Ascending aorta (tissue), 2 donors: ENCODE measurements at places on chromosomes 6 and 20.

DNA sequence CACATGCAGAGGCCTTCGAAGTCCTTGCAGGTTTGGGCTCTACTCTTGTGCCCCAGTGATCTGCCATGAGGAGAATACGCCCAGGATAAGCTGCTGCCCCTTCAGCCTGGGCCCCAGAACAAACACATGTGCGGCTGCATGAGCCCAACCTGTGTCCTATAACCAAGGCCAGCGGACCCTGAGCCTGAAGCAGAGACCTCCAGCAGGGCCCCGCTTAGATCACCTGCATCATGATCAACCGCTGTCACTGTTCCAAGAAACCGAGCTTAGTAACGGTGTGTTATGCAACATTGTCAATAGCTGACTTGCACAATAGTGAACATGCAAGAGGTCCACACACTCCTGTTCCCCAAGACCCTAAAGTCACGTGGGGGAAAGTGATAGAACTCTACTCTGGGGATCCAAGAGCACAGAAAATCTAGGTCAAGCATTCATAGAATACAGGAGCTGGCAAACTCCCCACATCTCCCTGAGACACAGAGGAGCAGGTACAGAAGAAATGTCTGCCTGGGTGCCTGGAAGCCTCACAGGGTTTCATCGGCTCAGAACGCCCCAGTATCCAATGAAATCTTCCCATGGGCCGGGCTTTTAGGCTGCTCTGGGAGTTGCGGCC is 136.2 kb downstream of the BMP7 start:
- H3K27ac ChIP-seq: no peak overlapping the region
- H3K27me3 ChIP-seq: no peaks in the 10 kb centered on the region
- H3K4me1 ChIP-seq: no peaks in the 10 kb centered on the region
- no peak overlapping the region for H3K4me3 ChIP-seq

- no peaks in the 10 kb centered on the region for H3K27me3 ChIP-seq
- peak overlapping the region; percentile 2 for H3K4me3 ChIP-seq
- H3K36me3 ChIP-seq: no peaks in the 10 kb centered on the region
- DNase-seq: no peak
- no peaks in the 10 kb centered on the region for H3K4me1 ChIP-seq
- H3K27ac ChIP-seq: no peak overlapping the region
Observed at GRCh38 chr6:147983581-147984366, 358.9 kb upstream of the SASH1 start.

GRCh38 chr6:146542881-146543210 is 787 bp upstream of the RAB32 start:
- peak overlapping the region; percentile 99 for H3K27ac ChIP-seq
- no peaks in the 10 kb centered on the region for H3K27me3 ChIP-seq
- no peaks in the 10 kb centered on the region for H3K36me3 ChIP-seq

- no peaks in the 10 kb centered on the region for H3K36me3 ChIP-seq
- H3K4me1 ChIP-seq: no peaks in the 10 kb centered on the region
- H3K4me3 ChIP-seq: no peak overlapping the region
- no peaks in the 10 kb centered on the region for H3K27me3 ChIP-seq
- H3K27ac ChIP-seq: no peak overlapping the region
Observed at GRCh38 chr6:137964876-137965275, 97.8 kb downstream of the TNFAIP3 start.

- no peaks in the 10 kb centered on the region for H3K27me3 ChIP-seq
- H3K27ac ChIP-seq: no peak overlapping the region
- H3K36me3 ChIP-seq: peaks cover 14% of the 10 kb centered on the region
- no peak for DNase-seq
- H3K4me3 ChIP-seq: no peak overlapping the region
- H3K4me1 ChIP-seq: no peaks in the 10 kb centered on the region
Observed at GRCh38 chr6:145891565-145891964, 72.6 kb downstream of the SHPRH start.

DNA sequence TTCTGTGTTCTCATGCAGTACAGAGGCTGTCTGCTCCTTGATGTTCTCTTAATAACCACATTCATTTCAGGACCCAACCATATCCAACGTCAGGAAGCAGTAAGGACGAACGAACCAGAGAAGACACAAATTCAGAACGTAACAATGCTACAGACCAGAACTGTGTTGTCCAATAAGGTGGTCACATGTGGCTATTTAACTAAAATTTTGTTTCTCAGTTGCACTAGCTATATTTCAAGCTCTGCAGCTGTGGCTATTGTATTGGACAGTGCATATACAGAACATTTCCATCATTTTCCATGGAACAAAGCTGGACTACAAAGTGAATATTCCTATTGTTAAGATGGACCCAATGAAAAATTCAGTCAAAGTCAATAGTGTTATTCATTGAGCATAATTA is 27.0 kb downstream of the MAP7 start:
- H3K27me3 ChIP-seq: no peaks in the 10 kb centered on the region
- H3K4me3 ChIP-seq: no peak overlapping the region
- no peaks in the 10 kb centered on the region for H3K36me3 ChIP-seq
- no peak overlapping the region for H3K27ac ChIP-seq
- H3K4me1 ChIP-seq: no peaks in the 10 kb centered on the region

DNA sequence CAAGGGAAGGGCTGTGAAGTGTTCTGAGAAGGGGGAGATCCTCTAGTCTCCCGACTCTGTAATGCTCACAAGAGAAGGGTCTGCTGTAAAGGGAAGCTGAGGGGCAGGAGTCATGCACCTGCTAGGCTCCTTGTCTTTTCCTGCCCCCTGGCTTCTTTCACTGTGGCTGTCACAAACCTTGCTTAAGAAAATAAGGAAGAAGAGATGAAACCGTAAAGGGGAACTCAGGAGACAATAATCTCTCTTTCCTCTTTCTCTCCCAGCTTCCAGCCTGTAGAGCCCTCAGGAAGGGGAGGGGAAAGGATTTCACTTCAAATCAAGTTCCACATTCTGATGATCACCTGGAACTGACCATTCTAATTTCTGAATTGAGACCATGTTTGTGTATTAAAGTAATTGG is 26.3 kb downstream of the SLC13A3 start:
- no peak overlapping the region for H3K4me3 ChIP-seq
- no peaks in the 10 kb centered on the region for H3K36me3 ChIP-seq
- no peaks in the 10 kb centered on the region for H3K27me3 ChIP-seq
- H3K4me1 ChIP-seq: no peaks in the 10 kb centered on the region
- DNase-seq: no peak

GRCh38 chr6:56652994-56653393 is 10.3 kb upstream of the DST start:
- H3K36me3 ChIP-seq: no peaks in the 10 kb centered on the region
- no peak for DNase-seq
- no peaks in the 10 kb centered on the region for H3K27me3 ChIP-seq
- H3K27ac ChIP-seq: peak overlapping the region; percentile 61
- peaks cover 27% of the 10 kb centered on the region for H3K4me1 ChIP-seq
- H3K4me3 ChIP-seq: no peak overlapping the region

- no peaks in the 10 kb centered on the region for H3K36me3 ChIP-seq
- no peak for DNase-seq
- H3K27ac ChIP-seq: no peak overlapping the region
- no peak overlapping the region for H3K4me3 ChIP-seq
Observed at GRCh38 chr6:104214901-104215300, 644.8 kb downstream of the HACE1 start.

- H3K4me1 ChIP-seq: no peaks in the 10 kb centered on the region
- DNase-seq: no peak
- no peaks in the 10 kb centered on the region for H3K36me3 ChIP-seq
- no peaks in the 10 kb centered on the region for H3K27me3 ChIP-seq
Observed at GRCh38 chr6:163764565-163764964, 350.0 kb downstream of the QKI start.

- DNase-seq: no peak
- H3K27me3 ChIP-seq: no peaks in the 10 kb centered on the region
- no peaks in the 10 kb centered on the region for H3K36me3 ChIP-seq
- no peak overlapping the region for H3K27ac ChIP-seq
Observed at GRCh38 chr6:106927531-106928398, 46.8 kb downstream of the CD24 start.

DNA sequence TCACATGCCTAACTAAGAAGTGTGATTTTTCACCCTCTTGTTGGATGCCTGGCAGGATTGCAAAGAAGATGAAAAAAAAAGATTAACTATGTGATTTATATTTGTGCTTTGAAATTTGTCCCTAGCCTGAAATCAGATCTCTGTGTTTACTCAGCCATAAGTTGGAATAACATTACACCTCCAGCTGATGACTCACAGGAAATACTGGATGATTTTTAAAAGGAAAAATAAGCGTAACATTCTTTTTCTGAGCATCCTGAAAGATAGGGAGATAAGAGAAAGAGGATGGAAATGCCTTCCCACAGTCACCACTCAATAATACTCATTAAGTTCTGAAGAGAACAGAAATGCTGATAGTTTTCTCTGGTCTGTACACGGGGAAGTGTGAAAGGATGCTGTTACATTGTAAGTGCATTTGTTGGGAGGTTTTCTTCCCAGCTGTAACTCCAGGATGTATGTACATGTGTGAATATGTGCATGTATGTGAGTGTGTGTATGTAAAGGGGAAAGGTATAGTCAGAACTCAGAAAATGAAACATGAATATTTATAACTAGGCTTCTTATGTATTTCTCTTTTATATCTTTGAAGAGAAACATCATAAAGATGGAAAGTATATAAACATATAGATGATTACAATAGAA is 37.4 kb upstream of the RIPPLY2 start:
- no peak overlapping the region for H3K4me3 ChIP-seq
- H3K36me3 ChIP-seq: no peaks in the 10 kb centered on the region

- no peaks in the 10 kb centered on the region for H3K36me3 ChIP-seq
- no peaks in the 10 kb centered on the region for H3K4me1 ChIP-seq
- no peak overlapping the region for H3K4me3 ChIP-seq
- no peak for DNase-seq
- no peaks in the 10 kb centered on the region for H3K27me3 ChIP-seq
- H3K27ac ChIP-seq: no peak overlapping the region
Observed at GRCh38 chr6:9401960-9402359, 966.6 kb upstream of the SLC35B3 start.

GRCh38 chr6:33717934-33718455 is 6.5 kb upstream of the UQCC2 start:
- H3K4me1 ChIP-seq: peaks cover 3% of the 10 kb centered on the region
- H3K27me3 ChIP-seq: no peaks in the 10 kb centered on the region
- no peaks in the 10 kb centered on the region for H3K36me3 ChIP-seq
- no peak overlapping the region for H3K4me3 ChIP-seq

DNA sequence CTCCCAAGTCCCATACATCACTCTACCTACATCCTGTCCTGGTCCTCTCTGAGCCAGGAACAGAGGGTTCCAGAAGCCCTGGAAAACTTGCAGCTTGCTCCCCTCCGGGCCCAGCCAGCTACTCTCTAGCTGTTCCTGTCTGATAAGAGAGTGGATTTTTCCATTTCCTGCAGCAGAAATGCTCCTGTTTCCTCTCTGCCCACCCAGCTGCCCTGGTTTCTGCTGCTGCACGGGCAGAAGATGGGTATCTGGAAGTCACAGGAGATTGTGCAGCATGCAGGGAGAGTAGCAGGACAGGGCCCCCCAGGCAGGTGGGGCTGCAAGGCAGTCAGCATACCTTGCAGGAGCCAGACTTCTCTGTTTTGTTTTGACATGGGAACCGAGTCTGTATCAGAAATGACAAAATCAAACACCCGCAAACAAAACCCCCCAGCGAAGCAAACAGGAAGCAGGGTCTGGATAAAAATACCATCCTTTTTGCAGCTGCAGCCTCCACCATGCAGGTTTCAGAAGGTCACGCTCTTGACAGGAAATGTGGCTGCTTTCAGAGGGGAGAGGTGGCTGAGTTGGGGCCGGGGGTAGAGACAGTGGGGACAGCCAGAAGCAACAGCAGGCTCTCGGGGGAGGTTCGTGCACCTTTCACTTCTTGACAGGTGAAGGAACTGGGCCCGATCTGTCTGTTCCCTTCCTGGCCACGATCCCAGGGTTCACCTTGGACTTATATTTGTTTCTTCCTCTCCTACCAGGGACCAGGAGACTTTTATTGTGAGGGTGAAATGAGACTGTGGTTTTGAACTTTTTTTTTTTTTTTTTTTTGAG is 50.8 kb upstream of the FAM83D start:
- no peaks in the 10 kb centered on the region for H3K4me1 ChIP-seq
- no peaks in the 10 kb centered on the region for H3K27me3 ChIP-seq
- no peak overlapping the region for H3K27ac ChIP-seq
- H3K4me3 ChIP-seq: no peak overlapping the region
- H3K36me3 ChIP-seq: no peaks in the 10 kb centered on the region
- DNase-seq: no peak

DNA sequence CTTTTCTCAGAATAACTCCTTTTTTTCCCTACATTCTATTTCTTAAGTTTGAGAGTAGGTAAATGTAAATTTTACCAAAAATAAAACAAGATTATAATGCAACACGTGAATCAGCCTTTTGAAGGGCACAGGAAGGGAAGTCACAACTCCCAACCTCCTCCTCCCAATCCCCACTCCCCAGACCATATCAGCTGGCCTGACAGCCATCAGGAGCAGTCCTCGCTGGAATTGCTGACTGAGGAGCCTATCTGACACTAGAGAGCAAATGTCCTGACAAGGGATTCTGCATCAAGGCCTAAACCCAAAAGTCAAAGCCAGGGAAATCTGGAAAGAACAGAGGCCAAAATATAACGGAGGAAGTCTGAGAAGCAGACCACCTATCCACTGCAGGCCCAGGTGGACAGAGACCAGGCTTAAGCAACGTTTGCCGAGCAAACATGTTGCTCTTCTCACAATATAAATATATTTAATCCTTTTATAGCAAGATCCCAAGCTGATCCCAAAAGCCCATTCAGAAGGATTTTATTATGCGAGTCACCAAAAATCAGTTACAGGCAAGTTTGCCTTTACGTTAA is 2.5 kb downstream of the RRAGD start:
- H3K4me3 ChIP-seq: no peak overlapping the region
- H3K4me1 ChIP-seq: no peaks in the 10 kb centered on the region
- no peaks in the 10 kb centered on the region for H3K27me3 ChIP-seq
- DNase-seq: no peak
- no peaks in the 10 kb centered on the region for H3K36me3 ChIP-seq

DNA sequence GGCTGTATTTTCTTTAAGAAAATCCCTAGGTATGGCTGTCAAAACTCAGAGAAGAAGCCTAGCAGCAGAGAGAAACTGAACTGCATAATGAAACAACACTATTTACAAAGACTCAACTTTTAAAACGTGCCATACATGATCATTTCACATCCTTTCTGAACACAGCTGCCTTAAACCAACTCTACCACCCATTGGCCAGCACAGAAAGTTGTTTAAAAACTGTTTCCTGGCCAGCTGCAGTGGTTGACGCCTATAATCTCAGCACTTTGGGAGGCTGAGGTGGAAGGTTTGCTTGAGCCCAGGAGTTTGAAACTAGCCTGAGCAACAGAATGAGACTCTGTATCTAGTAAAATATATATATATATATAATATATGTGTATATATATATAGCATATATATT is 336.4 kb upstream of the SOX4 start:
- H3K4me1 ChIP-seq: no peaks in the 10 kb centered on the region
- no peak overlapping the region for H3K4me3 ChIP-seq
- DNase-seq: no peak

- no peaks in the 10 kb centered on the region for H3K27me3 ChIP-seq
- no peak overlapping the region for H3K4me3 ChIP-seq
- H3K36me3 ChIP-seq: no peaks in the 10 kb centered on the region
- no peaks in the 10 kb centered on the region for H3K4me1 ChIP-seq
- no peak overlapping the region for H3K27ac ChIP-seq
Observed at GRCh38 chr6:137518386-137518983, 24.3 kb upstream of the OLIG3 start.
